Stimulated activated CD4-positive, alpha-beta T cell treated with anti-CD3 and anti-CD28 coated beads, Interleukin-12 subunit alpha, Interleukin-12 subunit beta, amount 100 ng/mL, for 4 hours (primary cell): ENCODE measurements at places on chromosomes 12 and 14.
A peak's percentile ranks its signal among the peaks of the same experiment; 100 is the strongest.

GRCh38 chr12:22610131-22610530 is 14.8 kb upstream of the ETNK1 start:
- DNase-seq, result no peak

- no peak for DNase-seq
Observed at GRCh38 chr14:91012045-91012444, 48.4 kb downstream of the RPS6KA5 start.

DNA sequence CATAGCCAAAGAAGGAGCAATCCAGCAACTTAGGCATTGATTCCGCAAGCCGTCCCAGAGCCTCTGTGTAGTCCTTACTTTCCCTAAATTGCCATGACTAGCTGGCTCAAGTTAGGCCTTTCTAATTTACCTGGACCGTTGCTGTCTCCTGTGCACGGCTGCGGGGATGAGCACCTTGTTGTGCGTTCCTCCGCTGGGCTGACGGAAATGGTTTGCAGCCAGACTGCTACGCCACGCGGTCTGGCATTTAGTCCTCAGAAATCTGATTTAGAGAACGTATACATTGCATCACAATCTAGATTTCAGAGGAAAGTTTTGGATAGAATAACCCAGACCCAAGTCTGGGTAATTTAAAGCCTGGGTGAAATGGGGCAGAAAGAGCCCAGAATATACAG is 133.2 kb upstream of the ARHGAP5 start:
- no peak for DNase-seq

GRCh38 chr12:97601934-97602720 is 139.5 kb downstream of the RMST start:
- DNase-seq, result no peak

DNA sequence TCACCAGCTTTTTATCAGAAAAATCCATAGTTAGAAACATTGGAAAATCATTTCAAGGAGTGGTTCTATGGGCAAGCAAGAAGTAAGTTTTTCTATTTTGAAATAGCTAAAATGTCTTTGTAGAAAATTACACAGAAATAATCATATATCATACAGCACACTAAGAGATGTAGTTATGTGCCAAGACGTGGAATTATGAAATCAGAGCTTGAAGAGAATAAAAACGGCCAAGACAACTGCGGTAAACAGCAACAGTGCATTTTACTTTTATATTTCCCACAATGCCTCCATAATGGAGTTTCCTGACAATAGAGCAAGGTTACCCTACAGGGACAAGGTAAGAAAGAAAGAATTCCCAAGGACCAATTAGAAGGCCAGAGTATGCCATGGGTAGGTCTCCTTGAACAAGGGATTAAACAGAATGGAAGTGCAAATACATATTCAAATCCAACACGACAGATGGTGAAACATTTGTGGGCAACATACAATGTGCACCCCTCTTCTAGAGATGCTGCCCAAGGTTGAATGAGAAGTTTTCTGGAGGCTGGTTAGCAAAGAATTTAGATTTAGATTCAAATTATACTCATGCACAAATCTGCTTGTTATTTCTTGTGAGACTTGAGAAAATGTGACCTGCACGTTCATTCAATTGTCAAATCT is 76.1 kb upstream of the BTG1 start:
- DNase-seq, result no peak

DNA sequence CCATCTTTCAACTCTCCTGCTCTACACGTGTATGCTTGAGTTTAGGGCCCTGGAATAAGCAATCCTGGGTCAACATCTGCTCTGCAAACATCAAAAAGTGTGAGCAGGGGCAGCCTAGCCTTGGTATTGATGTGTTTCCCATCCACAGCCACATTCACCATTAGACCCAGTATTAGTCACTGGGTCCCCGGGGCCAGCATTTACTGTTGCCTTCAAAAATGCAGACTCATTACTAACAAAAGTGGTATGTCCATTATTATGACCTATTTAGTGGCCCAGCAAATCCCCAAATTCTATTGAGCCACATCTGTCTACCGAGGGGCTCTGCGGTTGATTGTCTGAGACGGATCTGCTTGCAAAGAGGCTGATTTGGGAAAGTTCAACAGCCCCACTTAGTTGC is 661.8 kb downstream of the DIO2 start:
- DNase-seq, result no peak

DNA sequence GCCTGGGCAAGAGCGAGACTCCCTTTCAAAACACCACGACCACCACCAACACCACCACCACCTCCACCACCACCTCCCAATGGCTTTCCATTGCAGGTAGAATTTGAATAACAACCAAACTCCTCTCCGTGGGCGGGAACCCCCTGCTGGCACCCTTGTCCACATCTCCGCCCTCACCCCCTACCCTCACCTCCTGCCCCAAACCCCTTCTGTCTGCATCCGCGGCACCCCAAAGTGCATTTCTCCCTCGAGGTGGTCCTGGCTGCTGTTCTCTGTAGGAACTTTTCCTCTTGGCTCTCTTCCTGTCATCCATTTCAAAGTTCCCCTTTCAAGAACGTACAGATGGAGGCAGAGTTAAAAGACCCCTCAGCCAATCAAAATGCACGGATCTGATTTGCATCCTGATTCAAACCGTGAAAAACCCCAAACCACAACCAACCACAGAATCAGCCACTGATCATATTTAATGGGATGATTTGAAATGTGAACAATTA is 3.8 kb downstream of the SDSL start:
- DNase-seq, result no peak

DNA sequence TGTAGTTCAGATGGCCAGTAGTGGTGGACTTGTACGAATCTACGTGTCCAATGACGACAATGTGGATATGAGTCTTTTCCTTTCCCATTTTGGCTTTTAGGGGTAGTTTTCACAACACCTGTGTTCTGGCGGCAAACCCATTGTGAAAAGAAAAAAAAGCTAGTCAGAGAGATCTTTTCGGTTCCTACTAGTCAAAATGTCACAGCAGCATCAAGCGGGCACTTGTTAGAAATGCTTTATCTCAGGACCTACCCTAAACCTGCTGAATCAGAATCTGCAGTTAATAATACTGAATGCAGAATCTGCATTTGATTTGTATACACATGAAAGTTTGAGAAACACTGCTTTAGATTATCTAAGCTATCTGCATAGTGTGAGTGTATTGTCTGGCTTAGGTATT is 18.3 kb downstream of the AEBP2 start:
- DNase-seq, result no peak

- no peak for DNase-seq
Observed at GRCh38 chr12:57576613-57577160, 14.3 kb upstream of the PIP4K2C start.

DNA sequence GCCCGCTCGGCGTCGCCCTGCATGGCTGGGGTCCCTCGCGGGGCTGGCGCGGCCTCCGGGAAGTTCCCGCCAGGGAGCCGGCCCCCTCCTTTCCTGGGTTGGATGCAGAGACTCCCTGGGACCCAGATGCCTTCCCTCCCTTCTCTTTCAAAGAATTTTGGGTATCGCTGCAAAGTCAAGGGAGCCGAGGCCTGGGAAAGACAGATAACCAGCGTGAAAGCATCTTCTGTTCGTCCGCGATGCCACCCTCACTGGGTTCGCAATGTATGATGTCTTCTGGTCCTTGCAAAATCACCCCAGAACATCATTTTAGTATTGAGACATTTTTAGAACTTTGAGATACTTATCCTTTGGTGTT is 451 bp downstream of the IRAK3 start:
- no peak for DNase-seq

DNA sequence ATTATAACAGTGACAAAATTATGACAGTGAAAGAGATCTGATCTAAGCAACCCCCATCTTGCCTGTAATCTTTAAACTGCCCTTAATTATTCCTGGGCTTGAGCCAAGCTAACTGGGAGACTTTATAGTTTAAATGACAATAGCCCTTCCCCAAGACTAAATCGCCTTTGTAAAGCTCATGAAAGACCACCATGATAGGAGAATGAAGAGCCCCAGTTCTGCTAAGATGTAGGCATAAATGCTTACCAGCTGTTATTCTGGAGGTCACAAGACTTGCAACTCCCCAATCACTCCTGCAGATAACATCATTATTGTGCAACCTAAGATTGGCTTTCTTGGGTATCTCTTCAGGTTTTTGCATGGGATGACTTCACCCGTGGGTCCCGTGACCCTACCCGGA is 599.7 kb downstream of the KCNH5 start:
- no peak for DNase-seq

GRCh38 chr14:96050482-96050881 is 11.3 kb downstream of the C14orf132 start:
- no peak for DNase-seq

GRCh38 chr14:97066068-97066899 is 269.1 kb downstream of the VRK1 start:
- DNase-seq, result no peak

- no peak for DNase-seq
Observed at GRCh38 chr12:83784298-83784890, 1097.7 kb downstream of the TMTC2 start.

DNA sequence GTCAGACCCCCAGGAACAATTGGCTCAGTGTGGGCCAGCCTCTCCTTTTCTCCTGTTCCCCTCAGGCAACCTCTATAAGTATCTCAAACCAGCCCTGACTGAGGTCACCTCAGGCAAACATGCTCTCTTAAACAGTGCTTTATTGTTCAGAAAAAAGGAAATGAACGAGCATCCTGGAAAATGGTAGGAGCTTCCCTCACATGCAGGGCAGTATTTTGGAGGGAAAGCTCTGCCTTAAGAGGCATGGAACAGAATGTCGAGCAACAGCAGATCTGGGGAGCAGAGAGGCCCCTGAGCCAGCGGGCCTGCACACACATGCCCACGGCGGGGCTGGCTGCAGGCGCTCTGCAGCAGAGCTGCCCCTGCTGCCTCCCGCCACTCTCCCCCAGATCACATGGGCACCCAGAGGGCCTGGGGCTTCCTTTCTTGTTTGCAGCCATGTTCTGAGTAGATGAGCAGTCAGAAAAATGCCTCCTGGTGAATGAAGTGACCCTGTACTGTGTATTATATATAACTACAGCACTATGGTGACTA is 42.0 kb downstream of the MOK start:
- no peak for DNase-seq

DNA sequence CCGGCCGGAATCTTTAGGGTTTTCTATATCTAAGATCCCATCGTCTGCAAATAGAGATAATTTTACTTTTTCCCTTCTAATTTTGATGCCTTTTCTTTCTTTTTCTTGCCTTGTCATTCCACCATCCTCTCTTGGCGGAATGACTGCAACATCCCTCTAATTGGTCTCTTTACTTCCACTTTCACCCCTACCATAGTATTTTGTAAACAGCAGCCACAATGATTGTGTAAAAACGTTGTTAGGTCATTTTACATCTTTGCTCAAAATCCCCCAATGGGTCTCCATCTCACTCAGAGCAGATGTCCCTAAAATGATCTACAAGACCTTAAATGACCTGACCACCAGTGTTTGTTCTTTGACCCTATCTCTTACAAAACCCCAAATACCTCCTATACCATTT is 80.0 kb upstream of the STAC3 start:
- DNase-seq, result no peak

GRCh38 chr14:73474952-73475351 is 15.8 kb upstream of the RIOX1 start:
- no peak for DNase-seq

- DNase-seq, result no peak
Observed at GRCh38 chr12:25458047-25458552, 95.0 kb downstream of the LMNTD1 start.

- DNase-seq, result no peak
Observed at GRCh38 chr14:105876158-105876557, 349.8 kb downstream of the TMEM121 start.

DNA sequence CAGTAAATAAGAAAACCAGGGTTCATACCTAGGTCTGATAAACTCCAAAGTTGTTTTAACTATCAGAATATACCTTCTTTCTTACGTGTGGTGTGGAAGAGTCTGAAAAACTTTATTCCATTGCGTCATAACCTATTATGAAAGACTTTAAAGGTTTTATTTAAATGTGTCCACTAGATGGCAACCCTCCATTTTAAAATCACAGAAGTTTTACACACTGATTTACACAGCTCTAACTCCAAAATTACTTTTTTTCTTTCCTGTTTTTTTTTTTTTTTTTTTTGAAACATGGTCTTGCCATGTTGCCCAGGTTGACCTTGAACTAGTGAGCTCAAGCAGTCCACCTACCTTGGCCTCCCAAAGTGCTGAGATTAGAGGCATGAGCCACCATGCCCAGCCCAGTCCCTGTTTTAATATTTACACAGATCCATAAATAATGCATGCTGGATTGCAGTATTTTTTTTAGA is 17.3 kb upstream of the TMPRSS12 start:
- DNase-seq, result no peak

DNA sequence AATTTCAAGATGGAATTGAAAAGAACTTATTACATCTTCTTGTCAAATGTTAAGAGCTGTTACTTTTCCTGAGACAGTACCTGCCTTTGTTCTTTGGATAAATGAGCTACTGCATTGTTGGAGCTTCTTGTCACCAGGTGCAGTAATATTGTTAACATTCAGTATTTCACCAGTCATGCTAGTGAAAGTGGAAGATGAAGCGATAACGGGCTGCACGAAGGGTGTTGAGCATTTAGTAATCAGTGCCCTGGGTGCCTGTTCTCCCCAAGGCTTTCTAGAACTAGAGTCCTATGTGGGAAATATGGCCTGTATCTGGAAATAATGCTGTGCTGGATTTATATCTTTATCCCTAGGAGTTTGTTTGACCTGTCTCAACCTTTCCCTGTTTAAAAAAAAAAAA is 83.2 kb downstream of the PPP2R5C start:
- no peak for DNase-seq

GRCh38 chr14:71464840-71465239 is 467.4 kb upstream of the RGS6 start:
- no peak for DNase-seq

DNA sequence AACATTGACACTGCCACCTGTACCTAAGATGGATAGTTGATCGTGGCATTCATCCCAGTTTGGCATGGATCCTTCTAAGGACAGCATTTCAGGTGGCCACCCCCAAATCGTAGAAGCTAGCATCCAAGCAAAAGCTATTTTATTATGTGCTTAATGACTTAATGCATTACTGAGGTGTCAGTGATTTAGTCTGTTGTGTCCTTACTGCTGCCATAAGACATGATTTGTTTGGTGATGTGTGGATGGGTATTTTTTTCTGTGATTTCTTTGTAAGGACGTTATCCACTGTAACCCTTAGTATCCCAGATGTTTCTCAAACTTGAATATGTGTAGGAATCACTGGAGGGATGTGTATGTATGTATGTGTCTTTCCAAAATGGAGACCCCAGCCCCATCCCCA is 81.2 kb upstream of the EVL start:
- no peak for DNase-seq

GRCh38 chr14:94026889-94027469 is 839 bp downstream of the OTUB2 start:
- no peak for DNase-seq

GRCh38 chr12:65881348-65881961 is 57.2 kb downstream of the HMGA2 start:
- DNase-seq, result no peak

DNA sequence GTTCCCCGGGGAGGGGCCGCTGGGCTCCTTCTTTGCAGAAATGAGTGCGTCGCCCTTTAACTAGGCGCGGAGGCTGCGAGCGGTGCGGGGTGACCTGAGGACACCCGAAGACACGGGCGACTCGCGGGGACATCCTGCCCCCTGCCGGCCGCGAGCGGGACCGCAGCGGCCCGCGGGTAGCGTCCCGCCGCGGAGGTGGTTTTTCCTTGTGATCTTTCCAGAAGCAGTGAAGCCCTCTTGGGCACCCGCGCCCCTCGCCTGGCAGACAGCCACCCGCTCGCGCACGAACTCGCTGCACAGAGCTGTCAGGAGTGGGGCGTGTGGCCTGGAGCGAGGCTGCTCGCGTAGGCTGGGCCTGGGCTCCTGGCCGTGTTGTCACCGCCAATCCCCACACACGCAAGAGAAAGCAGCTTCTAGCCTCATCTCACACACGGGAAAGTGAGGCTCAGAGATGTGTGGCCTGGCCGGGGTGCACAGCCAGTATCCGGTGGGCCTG is 67.2 kb downstream of the DIO3 start:
- DNase-seq, result peak; percentile 70
